Ureter (tissue), 1 donor: ENCODE measurements at places on chromosomes 2 and 18. TPM values are rescaled to one million over a fixed set of nuclear protein-coding genes. Genes with fewer than 3 reads are reported as not detected.

The ST6GAL2 gene
- total RNA-seq = 1.4 TPM

The SGPP2 gene
- total RNA-seq = 45.8 TPM

The EMILIN1 gene
- 65.8 TPM for total RNA-seq

The ABCG5 gene
- total RNA-seq = not detected

The CYP27A1 gene
- total RNA-seq = 16.4 TPM

The NTSR2 gene
- total RNA-seq = not detected

The MOB1A gene
- 96.9 TPM for total RNA-seq
